Aorta (tissue), 5 donors: ENCODE measurements at places on chromosomes 12 and 14.

GRCh38 chr12:42201063-42201462, 37.0 kb downstream of the YAF2 start:
- no peaks in the 10 kb centered on the region for H3K36me3 ChIP-seq
- no peak overlapping the region for H3K27ac ChIP-seq
- H3K4me3 ChIP-seq = no peak overlapping the region
- H3K27me3 ChIP-seq = no peaks in the 10 kb centered on the region

DNA sequence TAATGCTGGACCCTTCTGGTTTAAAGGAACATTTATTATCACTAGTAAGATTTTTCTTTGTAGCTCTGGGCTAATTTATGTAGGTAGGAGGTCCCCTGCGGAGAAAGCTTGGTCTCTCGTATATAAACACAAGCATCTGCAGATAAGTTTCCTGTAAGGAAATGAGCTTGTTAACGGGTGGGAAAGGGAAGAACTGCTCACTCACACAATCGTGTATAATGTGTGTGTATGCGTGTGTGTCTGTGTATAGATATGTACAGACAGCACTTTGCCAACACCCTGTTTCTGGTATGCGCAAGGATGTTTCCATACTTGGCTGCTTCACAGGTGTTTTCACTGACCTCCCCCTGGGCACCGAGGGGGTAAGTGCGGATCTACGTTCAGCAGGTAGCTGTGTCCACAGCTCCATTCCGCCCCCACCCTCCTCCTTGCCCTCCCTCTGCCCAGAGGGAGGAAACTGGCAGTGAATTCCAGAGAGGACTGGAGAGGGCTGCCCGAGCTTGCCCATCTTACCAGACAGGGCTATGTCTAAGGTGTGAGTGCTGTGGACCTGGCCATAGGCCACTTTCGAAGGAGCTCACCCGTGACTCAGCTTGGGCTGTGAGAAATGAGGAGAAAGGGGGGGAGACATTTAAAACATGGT, 65.2 kb downstream of the NINJ2 start:
- no peaks in the 10 kb centered on the region for H3K36me3 ChIP-seq
- no peaks in the 10 kb centered on the region for H3K27me3 ChIP-seq
- no peak overlapping the region for H3K4me3 ChIP-seq
- no peaks in the 10 kb centered on the region for H3K4me1 ChIP-seq
- no peak for DNase-seq
- no peak overlapping the region for H3K27ac ChIP-seq

DNA sequence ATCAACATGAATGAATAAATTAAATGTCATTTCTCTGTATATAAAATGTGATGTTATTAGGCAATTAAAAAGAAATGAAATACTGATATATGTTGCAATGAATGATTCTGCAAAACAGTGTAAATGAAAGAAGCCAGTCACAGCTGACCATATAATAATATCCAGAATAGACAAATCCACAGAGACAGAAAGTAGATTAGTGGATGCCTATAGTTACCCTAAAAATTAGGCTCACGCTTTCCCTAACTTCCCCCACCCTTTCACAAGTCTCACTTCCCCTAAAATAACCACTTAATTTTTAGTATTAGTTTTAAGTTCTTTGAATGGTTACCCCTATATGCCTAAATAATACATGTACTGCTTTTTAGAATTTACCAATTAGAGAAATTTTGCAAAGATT, 348.9 kb upstream of the FAR2 start:
- no peak overlapping the region for H3K27ac ChIP-seq
- H3K4me3 ChIP-seq = no peak overlapping the region
- H3K27me3 ChIP-seq = no peaks in the 10 kb centered on the region
- H3K36me3 ChIP-seq = no peaks in the 10 kb centered on the region
- DNase-seq = no peak

DNA sequence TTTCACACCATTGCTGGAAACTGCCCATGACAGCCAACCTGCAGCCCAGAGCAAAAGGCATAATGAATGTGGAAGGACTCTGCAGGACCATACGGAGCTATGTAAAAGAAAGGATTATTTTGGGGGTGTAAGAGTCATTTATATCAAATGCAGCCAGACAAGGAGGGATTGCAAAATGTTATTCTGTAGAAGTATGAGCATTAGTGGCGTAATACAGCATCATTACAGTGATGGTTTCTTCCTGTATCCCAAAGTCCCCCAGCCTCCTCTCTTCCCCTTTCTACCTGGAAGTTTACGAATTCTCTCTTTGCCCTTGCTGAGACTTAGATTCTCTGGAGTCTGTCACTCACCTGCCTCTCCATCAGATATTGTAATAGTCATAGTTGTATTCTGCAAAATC, 89.9 kb downstream of the BORCS5 start:
- H3K27ac ChIP-seq = peak overlapping the region; percentile 43
- no peaks in the 10 kb centered on the region for H3K27me3 ChIP-seq
- no peaks in the 10 kb centered on the region for H3K36me3 ChIP-seq
- DNase-seq = no peak
- no peak overlapping the region for H3K4me3 ChIP-seq

DNA sequence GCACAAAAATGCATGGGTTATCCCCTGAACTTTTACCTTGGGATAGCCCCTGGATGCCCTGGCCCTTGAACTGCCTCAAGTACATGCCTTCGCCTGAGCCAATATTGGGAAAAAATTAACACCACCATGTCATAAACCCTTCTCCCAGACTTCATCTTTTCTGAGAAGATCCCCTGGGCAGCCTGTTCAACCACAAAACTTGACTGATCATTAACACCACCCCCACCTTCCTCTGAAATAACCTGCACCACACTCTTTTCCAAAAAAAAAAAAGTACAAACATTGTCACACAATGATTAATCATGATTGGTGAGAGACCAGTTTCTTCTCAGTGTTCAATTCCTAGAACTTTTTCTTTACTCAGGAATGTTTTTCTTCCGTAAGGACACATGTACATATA, 217.9 kb downstream of the PAX9 start:
- H3K4me1 ChIP-seq = no peaks in the 10 kb centered on the region
- no peak overlapping the region for H3K27ac ChIP-seq
- no peaks in the 10 kb centered on the region for H3K27me3 ChIP-seq
- H3K36me3 ChIP-seq = no peaks in the 10 kb centered on the region
- H3K4me3 ChIP-seq = no peak overlapping the region
- no peak for DNase-seq

- no peaks in the 10 kb centered on the region for H3K36me3 ChIP-seq
- H3K4me1 ChIP-seq = no peaks in the 10 kb centered on the region
- no peak overlapping the region for H3K4me3 ChIP-seq
Measured at GRCh38 chr12:87883806-87884205, 145.4 kb downstream of the C12orf50 start.

DNA sequence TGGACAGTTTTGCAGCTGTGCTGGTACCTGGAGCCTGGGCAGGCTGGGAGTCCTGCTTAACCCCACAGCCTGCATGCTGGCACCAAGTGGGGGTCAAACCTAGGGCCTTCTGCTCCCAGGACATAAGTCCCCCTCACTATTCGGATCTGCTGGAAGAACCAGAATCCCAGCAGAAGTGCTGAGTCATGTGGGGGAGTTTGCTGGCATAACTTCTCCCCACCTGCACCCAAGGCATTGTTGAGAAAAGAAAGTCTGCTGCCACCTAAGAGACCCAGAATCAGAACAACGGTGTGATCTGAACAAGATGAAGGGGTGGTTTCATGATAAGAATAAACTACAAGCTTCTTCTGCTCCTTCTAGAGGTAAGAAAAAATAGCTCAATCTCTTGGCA, 102.7 kb downstream of the RBM19 start:
- no peak overlapping the region for H3K27ac ChIP-seq
- H3K36me3 ChIP-seq = no peaks in the 10 kb centered on the region
- H3K27me3 ChIP-seq = no peaks in the 10 kb centered on the region
- H3K4me3 ChIP-seq = no peak overlapping the region

DNA sequence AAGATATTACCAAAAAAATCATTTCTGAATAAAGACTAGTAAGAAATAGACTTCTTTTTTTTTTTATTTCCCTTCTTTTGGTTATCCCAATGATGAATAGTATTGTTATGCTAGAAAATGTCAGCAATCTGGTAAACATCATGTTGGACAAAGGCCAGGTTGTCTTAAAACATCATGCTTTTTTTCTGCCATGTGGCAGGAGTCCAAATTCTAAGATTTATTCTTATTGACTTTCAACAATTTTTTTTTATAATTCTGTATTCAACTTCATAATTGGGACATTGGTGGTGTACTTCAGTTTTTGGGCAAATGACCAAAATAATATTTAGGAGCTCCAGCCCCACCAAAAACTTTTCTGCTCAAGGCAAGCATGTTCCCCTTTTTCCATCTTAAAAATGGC, 10.5 kb downstream of the DCN start:
- no peak overlapping the region for H3K4me3 ChIP-seq
- no peaks in the 10 kb centered on the region for H3K4me1 ChIP-seq
- no peaks in the 10 kb centered on the region for H3K36me3 ChIP-seq
- H3K27me3 ChIP-seq = no peaks in the 10 kb centered on the region

DNA sequence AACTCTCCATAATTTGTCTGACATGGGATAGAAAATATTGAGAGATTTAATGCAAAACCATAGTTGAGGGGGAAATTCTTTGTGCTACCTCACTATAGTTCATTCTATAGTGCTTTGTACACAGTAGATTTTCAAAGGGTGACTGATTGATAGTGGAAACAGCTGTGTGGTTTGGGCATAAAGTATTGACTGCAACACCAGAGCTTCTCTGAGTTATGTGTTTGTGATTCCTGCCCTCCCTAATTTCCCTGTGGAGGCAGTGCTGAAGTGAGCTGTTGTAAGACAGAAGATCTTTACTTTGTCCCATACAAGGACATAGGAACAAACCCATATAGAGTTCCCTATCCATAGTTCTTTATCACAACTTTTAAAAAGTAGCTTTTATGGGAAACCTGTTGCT, 47.1 kb downstream of the PTPRQ start:
- no peaks in the 10 kb centered on the region for H3K27me3 ChIP-seq
- no peak overlapping the region for H3K27ac ChIP-seq
- no peak for DNase-seq
- no peaks in the 10 kb centered on the region for H3K36me3 ChIP-seq

DNA sequence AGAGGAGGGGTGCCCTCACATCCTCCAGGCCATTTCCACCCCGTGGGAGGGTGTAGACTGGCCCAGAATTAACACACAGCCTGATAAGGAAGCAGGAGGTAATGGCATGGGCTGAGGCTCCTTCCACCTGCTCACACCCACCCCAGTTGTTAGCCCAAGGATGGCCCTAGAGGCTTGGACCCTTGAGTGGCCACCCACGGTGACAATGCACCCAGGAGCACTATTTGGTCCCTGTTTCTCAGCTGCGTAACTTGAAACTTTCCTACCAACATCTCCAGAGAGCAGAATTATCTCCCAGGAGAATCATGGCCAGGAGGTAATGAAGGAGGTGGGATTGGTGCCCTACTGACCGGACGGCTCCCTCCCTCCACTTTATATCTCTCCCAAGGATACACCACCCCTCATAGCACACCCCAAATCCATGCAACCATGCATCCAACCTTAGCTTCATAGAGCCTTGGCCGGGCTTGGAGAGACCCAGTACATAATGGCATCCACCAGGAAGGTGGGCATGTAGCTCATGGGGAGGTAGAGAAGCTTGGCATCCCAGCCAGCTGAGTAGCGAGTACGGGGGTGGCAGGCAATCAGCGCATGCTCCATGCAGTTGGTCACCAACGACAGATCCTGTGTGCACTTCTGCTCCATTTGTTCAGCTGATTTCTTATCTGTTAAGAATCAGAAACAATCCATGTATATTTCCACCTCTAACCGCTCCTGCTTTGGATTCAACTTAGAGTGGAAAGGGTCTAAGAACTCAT, 5.6 kb downstream of the RDH16 start:
- H3K27ac ChIP-seq = no peak overlapping the region
- no peaks in the 10 kb centered on the region for H3K4me1 ChIP-seq
- DNase-seq = no peak
- peaks cover 2% of the 10 kb centered on the region for H3K36me3 ChIP-seq
- no peak overlapping the region for H3K4me3 ChIP-seq
- no peaks in the 10 kb centered on the region for H3K27me3 ChIP-seq

GRCh38 chr12:67798768-67799167, 150.2 kb downstream of the DYRK2 start:
- H3K4me3 ChIP-seq = no peak overlapping the region
- no peaks in the 10 kb centered on the region for H3K4me1 ChIP-seq

DNA sequence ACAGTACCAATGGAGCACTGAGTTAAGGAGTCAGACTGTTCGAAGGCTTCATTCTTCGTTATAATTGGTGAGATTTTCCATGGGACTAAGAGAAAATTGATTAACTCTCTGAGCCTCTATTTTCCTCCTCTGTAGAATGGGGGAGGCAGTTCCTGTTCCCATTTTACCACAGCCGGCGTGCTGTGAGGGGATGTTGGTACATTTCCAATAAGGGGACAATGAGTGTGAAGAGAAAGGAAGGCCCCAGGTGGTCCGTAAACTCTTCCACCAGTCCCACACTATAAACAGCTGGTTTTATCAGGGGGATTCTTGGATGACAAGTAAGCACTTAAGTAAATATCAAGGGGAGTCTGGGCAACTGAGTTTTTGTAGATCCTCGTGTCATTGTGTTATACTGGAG, 109.9 kb downstream of the DAD1 start:
- no peak overlapping the region for H3K27ac ChIP-seq
- H3K36me3 ChIP-seq = no peaks in the 10 kb centered on the region
- no peak for DNase-seq
- H3K4me3 ChIP-seq = no peak overlapping the region
- peaks cover 3% of the 10 kb centered on the region for H3K27me3 ChIP-seq

DNA sequence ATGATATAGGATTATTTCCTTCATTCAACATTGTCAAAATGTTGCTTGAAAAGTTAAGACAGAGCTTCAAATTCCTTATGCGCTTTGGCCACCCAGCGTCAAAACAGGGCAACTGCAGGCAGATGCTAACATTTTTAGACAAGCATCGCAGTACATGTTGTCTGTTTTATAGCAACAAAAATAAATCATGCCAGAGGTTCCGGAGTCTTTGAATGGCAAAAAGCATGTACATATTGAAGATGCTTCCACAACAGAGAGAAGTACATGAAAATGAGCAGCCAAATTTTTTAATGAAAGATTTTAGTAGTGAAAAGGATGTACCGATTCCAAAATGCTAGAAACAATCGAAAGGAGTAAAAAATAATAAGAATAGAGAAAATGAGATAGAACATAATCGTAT, 49.8 kb upstream of the USP15 start:
- no peaks in the 10 kb centered on the region for H3K4me1 ChIP-seq
- H3K36me3 ChIP-seq = no peaks in the 10 kb centered on the region
- H3K27ac ChIP-seq = no peak overlapping the region
- peak; percentile 61 for DNase-seq
- no peak overlapping the region for H3K4me3 ChIP-seq

- no peaks in the 10 kb centered on the region for H3K27me3 ChIP-seq
- no peak overlapping the region for H3K4me3 ChIP-seq
- DNase-seq = no peak
- H3K27ac ChIP-seq = peak overlapping the region; percentile 68
Measured at GRCh38 chr14:54627540-54628363, 60.8 kb downstream of the SAMD4A start.

- no peaks in the 10 kb centered on the region for H3K4me1 ChIP-seq
- H3K27me3 ChIP-seq = no peaks in the 10 kb centered on the region
- no peak overlapping the region for H3K27ac ChIP-seq
- H3K4me3 ChIP-seq = no peak overlapping the region
- H3K36me3 ChIP-seq = no peaks in the 10 kb centered on the region
Measured at GRCh38 chr14:50383618-50384225, 13.0 kb downstream of the CDKL1 start.

GRCh38 chr14:56515739-56516138, 63.9 kb upstream of the TMEM260 start:
- H3K27ac ChIP-seq = no peak overlapping the region
- no peaks in the 10 kb centered on the region for H3K4me1 ChIP-seq
- no peaks in the 10 kb centered on the region for H3K27me3 ChIP-seq
- H3K36me3 ChIP-seq = no peaks in the 10 kb centered on the region
- DNase-seq = no peak
